ENCODE measurements at places on chromosomes 5 and 9. TPM values are rescaled to one million over a fixed set of nuclear protein-coding genes. Genes with fewer than 3 reads are reported as not detected.
A peak's percentile ranks its signal among the peaks of the same experiment; 100 is the strongest.

DNA sequence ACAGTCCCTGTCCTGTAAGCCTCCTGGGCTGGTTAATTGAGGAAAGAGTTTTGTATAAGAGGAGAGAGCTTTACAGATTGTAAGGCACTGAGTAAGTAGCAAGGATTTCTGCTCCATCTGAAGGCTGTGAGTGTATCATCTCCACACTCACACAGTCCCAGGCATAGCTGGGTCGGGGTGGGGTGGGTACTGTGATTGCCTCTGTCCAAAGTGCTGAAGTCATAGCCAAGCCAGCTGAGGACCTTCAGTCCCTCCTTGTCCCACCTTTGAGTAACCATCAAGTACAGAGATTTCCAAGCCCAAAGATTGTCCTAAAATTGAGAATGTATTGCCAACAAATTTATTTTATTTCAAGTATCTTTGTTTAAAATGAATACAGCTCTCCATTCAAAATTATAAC, 5.5 kb upstream of the DNAJB5 start:
- DNase-seq: peak; percentile 41

GRCh38 chr5:22947921-22948320, 94.8 kb upstream of the CDH12 start:
- DNase-seq: no peak

- no peak for DNase-seq
Observed at GRCh38 chr9:127170103-127170502, 47.7 kb upstream of the ANGPTL2 start.

Gene QRFP
- not detected for total RNA-seq

GRCh38 chr9:14031810-14032209, 282.1 kb downstream of the NFIB start:
- no peak for DNase-seq

Gene GALNT12
- total RNA-seq: 3.2 TPM

DNA sequence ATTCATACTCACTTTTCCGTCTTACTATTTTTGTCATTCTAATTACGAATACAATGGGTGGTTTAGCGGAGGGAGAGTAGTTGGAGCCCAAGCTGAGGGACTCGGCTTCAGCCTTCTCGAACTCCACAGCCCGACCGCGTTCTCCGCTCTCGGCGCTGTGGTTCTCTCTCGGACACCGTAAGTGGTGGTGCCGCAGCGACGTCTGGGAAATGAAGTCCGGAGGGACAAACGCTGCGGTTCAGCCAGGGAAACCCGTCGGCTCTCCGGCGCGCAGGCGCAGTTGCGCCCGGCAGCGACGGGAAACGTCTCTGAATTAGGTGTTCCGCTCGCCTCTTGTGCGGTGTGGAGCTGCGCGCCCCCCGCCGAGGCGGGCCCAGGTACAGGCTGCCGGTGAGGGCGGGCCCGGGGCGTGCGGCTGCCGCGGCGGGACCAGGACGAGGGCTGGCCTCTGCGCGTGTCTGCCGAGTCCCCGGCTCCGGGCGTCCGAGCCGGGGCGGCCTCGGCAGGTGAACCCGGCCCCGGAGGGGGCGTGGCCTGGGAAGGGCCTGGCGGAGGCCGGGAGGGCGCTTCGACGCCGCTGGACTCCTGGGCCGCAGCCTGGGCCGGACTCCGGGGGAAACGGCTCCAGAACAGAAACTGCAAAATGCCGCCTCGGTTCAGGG, at the start of gene ZNF879:
Gene ZNF879, plus strand, starts transcription at position 277 of the 662 bp plus-strand sequence. CDS start 1,201 bp downstream, outside the sequence.
- DNase-seq: peak; percentile 94

GRCh38 chr5:24005384-24005783, 498.0 kb downstream of the PRDM9 start:
- DNase-seq: no peak

- DNase-seq: no peak
Observed at GRCh38 chr5:12204761-12205160, 300.5 kb upstream of the CTNND2 start.

- no peak for DNase-seq
Observed at GRCh38 chr9:132032238-132032950, 47.3 kb downstream of the MED27 start.

DNA sequence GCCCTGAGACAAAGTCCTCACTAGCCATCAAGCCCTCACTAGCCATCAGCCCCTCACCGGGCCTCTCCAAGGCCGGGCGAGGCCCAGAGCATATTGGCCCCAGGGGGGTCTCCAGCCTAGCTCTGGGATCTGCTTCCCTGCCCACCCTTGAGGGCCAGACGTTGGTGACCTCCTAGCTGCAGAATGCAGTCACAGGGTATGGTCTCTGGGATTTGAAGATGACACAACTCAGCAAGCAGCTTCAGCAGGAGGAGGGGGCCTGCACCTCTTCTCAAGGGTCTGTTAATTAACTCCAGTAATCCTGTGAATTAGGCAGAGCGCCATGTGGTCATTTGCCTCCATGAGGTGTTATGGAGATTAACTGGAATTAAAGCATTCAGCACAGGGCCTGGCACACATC, 116.9 kb upstream of the SPOCK1 start:
- no peak for DNase-seq

- DNase-seq: no peak
Observed at GRCh38 chr9:92941861-92942260, 5.5 kb upstream of the FGD3 start.

- peak; percentile 2 for DNase-seq
Observed at GRCh38 chr5:77139001-77139400, 51.9 kb upstream of the ZBED3 start.

DNA sequence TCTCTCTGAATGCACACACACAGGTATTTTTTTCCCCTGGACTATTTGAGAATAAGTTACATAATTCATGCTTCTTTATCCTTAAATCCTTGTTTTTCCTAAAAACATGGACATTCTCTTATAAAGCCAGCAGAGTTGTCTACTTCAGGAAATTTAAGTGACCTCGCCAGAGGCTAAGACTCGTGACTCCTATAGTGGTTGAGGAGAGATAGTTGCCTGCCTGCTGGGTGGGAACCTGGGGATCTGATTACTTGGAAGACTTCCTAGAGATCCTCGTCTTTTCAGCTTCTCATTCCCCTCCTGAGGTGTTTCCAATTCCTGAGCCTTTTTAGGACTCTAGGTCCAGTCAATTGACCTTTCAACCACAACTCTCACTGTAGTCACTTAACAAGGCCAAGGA, 5.5 kb downstream of the SLC30A5 start:
- no peak for DNase-seq

DNA sequence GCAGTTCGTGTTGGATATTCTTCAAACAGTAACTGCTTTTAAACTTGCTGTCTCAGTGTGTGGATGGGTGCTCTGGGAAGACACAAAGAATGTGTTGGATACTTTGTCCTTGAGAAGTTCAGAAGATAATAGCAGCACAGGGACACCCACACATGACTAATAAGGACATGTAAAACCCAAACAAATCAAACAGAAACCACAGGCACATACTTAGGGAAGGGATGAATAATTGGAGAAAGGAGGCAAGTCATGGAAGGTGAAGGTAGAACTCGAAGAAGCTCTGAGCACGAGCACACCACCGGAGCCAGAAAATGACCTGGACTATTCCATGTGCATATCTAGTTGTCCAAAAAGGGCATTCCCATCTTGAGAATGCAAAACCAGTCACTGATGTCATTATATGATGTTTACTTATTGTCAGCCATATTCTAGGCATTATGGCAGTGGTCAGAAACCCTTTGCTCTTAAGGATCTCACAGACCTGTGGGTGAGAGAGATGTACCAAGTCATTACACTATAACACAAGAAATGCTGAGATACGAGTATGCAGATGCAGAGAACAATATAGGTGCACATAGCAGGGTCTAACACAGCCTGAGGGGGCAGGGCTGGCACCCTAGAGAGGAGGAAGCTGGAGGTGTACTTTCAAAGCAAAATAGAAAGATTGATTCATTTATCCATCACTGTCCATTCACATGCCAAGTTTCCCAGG, 152.9 kb downstream of the PIK3R1 start:
- DNase-seq: peak; percentile 12

DNA sequence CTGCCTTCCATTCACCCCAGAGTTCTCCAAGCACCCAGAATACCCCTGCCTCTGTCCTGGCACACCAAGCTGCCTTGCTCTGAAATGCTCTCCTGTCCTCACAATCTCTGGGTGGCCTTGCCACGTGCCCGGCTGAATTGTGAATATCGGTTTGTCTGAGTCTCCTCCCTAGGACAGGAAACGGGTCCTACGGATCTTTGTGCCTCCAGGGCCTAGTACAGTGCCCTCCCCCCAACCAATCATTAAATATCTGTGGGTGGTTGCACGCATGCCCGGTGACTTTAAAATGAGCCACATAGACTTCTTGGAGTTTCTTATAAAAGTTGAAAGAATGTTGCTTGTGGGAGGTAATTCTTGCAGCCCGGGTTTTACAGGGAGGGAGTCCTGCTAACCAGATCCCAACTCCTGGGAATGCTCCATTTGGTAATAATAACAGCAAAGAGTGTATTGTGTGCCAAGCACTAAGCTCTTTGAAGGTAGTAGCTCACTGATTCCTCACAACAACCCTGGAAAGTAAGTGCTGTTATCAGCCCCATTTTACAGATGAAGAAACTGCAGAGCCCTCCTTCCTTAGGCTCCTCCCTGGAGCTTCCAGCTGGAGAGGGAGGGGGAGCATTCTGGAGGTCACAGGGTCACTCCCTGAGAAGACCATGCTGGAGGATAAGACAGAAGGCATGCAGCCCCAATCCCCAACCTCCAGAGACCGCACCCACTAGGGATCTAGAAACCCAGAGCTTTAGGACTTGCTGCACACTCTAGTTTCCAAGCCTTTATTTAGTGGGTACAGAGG, 23.4 kb downstream of the URM1 start:
- DNase-seq: peak; percentile 23

Gene C9orf50
- total RNA-seq: not detected

- DNase-seq: no peak
Observed at GRCh38 chr5:4013106-4013898, 417.7 kb downstream of the IRX1 start.
